ENCODE measurements at places on chromosomes 11 and 22. TPM values are rescaled to one million over a fixed set of nuclear protein-coding genes. Genes with fewer than 3 reads are reported as not detected.
A peak's percentile ranks its signal among the peaks of the same experiment; 100 is the strongest.

- DNase-seq, result peak; percentile 11
Measured at GRCh38 chr11:7250166-7250565, 1.5 kb upstream of the SYT9 start.

DNA sequence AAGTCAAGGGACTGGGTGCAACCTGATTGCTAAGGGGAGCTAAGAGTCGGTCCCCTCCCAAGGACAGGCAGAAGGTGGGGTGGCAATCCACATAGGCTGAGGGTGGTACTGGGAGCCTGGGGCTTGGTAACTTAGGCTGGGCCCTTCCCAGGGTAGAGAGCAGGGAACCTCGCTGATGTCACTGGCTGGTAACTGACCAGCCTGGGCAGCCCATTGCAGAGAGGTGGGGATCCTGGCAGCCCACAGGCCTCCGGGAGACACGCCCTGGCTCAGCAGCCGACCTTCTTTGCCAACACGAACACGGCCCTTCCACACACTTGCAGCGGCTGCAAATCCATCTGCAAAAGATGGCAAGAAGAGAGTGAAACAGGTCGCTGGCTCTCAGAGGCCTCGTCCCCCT lies 25.4 kb downstream of the A4GALT start:
- DNase-seq, result no peak

DNA sequence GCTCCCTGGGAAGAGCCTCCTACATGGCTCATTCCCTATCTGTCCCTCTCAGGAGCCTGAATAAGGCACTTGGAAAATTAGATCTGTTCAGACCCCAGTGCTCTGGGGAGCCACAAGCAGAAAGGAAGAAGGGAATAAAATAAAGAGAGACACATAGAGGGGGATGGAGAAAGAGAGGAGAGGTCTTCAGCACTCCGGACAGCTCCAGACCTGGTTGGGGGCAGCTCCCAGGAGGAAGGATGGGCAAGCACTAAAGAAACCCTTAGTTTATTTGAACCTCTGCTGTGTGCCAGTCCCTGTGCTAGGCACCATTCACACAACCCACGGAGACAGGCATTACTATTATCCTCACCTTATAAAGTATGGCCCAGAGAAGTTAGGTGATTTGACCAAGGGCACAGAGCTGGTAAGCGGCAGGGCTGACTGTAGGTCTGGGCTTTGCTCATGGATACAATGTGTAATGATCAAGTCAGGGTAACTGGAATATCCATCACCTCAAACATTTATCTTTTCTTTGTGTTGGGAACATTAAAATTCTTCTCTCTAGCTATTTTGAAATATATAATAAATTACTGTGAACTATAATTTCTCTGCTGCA lies 53.7 kb upstream of the LRRC32 start:
- DNase-seq, result no peak

DNA sequence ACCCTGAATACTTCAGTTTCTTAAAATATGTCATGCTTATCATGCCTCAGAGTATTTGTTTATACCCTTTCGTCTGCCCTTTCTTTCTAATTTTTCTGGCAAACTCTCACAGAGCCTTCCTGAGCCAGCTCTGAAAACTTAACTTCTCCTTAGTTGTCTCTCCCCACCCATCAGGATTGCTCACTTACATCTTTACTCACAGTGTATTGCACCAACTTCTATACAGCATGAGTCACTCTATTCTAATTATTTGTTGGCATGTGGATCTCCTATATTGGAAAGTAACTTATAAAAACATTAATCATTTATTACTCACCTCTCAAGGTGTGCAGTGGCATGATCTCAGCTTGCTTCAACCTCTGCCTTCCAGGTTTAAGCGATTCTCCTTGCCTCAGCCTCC lies 114.9 kb downstream of the FANCF start:
- no peak for DNase-seq

DNA sequence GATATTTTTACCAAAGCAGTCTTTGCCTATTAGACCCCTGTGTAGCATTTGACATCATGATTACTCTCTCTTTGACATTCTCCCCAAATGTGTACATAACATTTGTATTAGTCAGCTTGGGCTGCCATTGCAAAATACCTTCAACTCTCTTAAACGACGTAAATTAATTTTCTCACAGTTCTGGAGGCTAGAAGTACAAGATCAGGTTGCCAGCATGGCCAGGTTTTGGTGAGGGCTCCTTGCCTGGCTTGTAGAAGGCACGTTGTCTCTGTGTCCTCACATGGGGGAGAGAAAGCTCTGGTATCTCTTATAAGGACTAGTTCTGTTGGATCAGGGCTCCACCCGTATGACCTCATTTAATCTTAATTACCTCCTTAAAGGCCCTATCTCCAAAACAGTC lies 12.3 kb upstream of the DLAT start:
- no peak for DNase-seq

DNA sequence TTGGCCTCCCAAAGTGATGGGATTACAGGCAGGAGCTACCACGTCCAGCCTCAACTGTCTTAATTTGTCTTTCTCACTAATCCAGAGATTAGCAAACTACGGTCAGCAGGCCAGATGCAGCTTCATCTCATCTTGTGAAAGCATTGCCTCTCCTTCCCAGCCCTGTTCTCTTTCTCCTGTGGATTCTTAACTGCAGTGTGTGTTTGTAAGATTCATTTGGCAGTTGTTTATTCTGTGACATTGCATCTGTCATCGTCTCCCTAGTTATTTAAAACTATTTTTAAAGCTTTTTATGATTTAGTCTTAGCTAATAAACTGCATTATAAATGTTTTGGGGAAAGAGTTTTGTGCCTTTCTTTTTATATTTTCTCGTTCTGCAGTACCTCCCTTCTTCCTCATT lies 29.2 kb downstream of the RNF169 start:
- no peak for DNase-seq

DNA sequence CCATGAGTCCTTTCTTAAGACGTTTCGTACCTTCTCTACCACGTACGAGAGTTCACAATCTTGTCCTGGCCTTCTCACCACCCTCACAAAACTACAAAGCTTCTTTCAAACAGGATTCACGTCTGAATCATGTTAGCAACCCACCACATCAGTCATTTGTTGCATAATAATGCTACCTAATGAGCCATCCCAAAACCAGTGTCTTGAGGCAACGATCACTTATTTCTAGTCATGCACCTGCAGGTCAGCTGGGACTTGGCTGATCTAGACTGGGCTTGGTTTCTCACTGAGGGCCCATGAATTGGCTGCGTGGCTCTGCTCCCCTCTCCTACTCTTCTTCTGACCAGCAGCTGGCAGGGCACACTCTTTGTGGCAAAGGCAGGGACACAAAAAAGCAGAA lies 28.3 kb downstream of the LARGE1 start:
- DNase-seq, result no peak

The GLYAT gene
- total RNA-seq, result not detected

The KDM4E gene
- not detected for total RNA-seq

The MCAM gene
- total RNA-seq, result 7.5 TPM

The ST14 gene
- total RNA-seq, result 0.14 TPM

The C11orf86 gene
- not detected for total RNA-seq

The RFPL1 gene
- total RNA-seq, result not detected

Data from activated CD4-positive, alpha-beta T cell treated with anti-CD3 and anti-CD28 coated beads, Interleukin-2, amount 10 ng/mL, durations not matched to agents 24 days and 14 days (primary cell).